ENCODE measurements at places on chromosomes 11 and 22.

- DNase-seq, result no peak
These were observed 5.1 kb upstream of the TP53AIP1 start for GRCh38 chr11:128947773-128948172.

DNA sequence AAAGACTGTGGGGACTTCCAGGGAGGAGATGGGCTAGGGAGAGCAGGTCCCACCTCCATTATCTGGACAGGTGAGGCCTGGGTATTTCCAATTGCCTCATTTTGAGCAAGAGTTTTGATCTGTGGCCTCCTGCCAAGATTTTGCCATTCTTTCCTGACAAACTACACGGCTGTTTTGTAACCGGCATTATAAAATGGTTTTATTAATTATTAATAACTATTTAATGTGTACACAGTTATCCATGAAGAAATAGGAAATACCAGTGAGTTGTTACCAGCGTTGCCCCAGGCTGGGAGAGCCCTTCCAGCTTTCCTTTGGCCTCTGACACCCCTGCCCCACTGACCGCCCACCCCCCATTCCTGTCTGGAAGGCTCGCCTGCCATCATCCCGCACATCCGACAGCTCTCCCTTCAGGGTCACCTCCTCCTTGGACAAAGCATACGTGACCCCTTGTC is 14.9 kb upstream of the SEC14L3 start:
- no peak for DNase-seq

- no peak for DNase-seq
These were observed 750.1 kb downstream of the BRD1 start for GRCh38 chr22:49077586-49077985.

GRCh38 chr11:61488651-61489291 is 19.8 kb upstream of the LRRC10B start:
- peak; percentile 75 for DNase-seq

- peak; percentile 42 for DNase-seq
These were observed 22.7 kb downstream of the NAV2 start for GRCh38 chr11:19735157-19735908.

DNA sequence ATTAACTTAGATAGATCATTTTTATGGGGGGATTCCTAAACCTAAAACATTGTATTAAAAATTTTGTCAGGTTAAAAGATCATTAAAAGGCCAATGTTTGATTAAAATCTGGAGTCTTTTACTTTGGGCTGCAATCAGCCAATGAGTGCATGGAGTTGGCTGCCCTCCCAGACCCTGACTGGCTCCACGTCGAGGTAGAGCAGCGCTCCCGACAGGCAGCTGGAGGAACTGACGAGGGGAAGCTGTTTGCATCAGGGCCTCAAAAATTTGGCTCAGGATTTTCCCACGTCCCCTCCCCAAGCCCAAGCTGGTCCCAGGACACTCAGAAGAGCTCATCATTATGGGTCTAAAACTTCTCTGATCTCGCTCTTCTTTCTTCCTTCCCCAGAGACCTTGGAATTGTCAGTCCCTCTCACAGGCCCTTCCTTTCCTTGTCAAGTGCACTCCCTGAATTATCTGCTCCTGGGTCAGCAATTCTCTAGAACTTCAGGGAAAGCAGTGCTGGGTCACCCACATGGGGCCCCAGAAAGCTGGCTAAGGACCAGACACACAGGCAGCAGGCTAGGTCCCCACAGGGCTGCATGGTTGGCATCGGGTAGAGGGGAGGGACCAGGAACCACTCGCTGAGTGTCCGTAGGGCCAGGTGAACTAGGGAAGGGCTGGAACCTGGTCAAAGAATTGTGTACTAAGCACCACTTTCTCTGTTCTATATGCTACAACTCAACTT is 119.6 kb upstream of the IGLL5 start:
- no peak for DNase-seq

DNA sequence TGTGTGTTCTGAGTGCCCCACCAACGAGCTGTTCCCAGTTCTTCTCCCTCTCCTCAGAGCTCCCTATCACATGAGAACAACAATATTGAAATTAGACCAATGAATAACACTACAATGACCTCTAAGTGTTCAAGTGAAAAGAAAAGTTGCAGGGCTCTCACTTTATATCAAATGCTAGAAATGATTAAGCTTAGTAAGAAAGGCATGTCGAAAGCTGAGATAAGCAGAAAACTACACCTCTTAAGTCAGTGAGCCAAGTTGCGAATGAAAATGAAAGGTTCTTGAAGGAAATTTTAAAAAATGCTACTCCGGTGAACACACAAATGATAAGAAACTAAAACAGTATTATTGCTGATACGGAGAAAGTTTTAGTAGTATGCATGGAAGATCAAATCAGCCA is 199.8 kb downstream of the GUCY1A2 start:
- no peak for DNase-seq

DNA sequence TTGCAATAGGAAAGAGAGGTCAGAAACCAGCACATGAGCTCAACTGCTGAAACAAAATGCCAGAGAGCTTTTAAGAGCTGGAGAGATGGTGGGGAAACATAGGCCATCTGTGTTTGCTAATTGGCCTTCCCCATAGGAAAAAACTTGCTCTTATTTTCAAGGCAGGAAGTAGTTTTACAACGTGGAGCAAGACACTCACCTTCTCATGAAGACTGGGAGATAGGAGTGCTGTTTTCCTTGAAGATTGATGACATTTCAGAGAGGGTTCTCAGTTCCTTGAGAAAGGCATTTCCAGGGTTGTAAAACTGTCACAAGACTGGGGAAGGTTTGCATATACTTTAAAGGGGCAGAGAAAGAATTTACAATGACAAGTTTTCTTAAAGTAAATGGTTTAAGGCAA is 586.3 kb upstream of the RAG2 start:
- peak; percentile 39 for DNase-seq

- DNase-seq, result no peak
These were observed 42.9 kb upstream of the SHISAL1 start for GRCh38 chr22:44355716-44356070.

DNA sequence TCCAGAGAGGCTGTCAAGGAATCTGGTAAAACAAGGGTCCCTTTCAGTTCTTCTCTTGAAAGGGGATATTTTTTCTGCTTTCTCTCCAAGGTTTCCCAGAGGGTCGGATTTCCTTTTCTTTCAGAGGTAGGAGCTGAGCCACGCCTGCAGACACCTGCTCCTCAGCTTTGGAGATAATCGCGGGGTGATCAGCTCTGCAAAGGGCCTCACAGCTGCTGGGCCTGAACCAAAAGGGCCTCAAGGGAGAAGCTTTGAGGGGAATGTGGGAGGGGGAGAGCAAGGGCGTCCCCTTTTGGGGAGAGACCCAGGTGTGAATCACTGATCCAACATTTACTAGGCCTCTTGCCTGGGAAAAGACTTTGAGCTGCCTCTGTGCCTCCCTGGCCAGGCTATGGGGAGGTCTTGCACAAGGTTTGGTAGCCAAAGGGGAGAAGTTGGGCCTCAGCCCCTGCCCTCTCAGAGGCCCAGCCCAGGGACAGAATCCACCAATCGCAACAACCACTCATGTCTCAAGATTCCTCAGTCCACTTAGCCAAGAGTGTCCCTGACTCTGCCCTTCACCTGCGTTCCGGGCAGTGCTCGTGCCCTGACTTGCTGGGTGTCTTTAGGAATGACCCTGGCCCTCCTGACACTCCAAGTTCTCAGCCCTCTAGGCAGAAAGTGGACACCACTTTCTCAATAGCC is 14.0 kb upstream of the TP53I11 start:
- no peak for DNase-seq

All from brain (organoid and tissue), 16 donors.